MG63 (cell line): ENCODE measurements at places on chromosomes 4 and X. TPM values are rescaled to one million over a fixed set of nuclear protein-coding genes. Genes with fewer than 3 reads are reported as not detected.

SSX3 gene
- total RNA-seq = not detected in 2 replicates

UGT2A1 gene
- not detected in 2 replicates for total RNA-seq

SMIM43 gene
- total RNA-seq = 2.2 and 3.4 TPM in 2 replicates

IL1RAPL2 gene
- total RNA-seq = not detected in 2 replicates

CXCL11 gene
- total RNA-seq = 0.66 and 1.3 TPM in 2 replicates

EXOC1L gene
- not detected in 2 replicates for total RNA-seq

ZFP92 gene
- 0.02 and 0.07 TPM in 2 replicates for total RNA-seq

SEC24D gene
- 19.2 and 26.6 TPM in 2 replicates for total RNA-seq

SLC10A7 gene
- 3.7 and 10.2 TPM in 2 replicates for total RNA-seq

- DNase-seq = no peak
These were observed 7.9 kb downstream of the RHOH start for GRCh38 chr4:40204507-40205258.

DNA sequence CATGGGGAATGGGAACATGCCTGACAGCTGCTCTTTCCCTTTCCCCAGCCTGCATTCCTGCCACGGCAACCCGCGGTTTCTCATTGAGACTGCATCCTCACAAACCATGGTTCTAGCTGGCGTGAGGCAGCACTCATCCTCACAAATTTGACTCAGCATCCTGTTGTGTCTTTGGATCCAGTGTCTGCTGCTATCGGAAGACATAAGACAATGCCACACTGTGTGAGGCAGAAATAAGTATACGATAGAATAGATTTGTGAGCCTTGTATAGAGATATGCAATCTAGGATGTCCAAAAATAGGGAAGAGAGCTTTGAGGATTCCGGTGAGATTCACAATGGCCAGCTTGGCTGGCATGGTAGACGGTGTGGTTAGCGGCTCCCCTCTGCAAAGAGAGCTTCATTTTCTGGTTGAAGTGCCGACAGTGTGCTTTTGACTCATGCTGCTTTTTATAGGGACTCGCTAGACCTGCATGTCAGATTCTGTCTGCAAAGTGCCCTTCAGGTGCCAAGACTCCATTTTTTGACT is 161.3 kb upstream of the PSAPL1 start:
- no peak for DNase-seq

DNA sequence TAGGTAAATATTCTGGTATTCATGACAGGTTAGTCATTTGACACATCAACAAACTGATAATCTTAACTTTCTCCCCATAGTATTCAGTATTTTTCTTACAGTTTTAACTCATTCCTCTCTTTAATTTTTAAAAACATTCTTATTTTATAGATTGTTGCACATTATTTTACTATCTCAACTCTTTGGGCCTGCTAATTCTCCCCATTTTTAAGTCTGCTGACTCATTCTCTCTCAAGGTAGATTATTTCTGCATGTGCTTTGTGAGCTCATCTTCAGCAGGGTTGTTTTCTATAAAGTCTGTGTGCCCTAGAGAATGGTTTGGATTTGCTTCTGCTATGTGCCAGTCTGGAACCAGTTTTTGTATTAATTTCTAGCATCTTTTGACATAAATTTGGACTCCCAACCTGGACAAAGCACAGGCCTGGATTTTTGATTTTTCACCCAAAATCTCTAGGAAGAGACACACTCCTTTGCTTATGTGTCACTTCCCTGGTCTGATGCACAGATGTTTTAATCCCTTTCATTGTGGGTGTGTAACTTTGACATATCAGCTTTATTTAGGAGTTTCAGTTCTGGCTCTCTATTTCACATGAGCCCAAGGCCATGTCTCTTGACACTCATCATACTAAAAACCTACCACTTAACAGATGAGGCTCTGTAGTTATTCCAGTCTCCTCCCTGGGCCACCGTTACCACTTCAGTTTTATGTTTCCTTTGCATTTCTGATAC is 194.3 kb upstream of the PGRMC2 start:
- DNase-seq = no peak

DNA sequence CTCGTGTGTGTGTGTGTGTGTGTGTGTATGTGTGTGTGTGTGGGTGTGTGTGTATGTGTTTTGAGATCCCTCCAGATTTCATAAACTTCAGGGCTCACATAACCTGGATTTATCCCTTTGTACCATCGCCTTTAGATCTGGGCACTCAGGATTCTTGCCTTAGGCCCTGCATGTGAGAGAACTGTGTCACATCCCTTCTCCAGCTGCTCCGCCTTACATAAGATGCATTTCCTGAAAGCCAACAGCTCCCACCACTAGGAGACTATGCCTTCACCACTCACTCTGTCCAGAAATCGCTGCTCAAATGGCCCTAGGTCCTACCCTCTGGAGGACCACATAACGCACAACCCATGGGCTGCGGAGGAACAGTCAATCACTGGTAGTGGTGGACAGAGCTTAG is 348.8 kb downstream of the CCSER1 start:
- no peak for DNase-seq

GRCh38 chr4:1474126-1475090 is 68.2 kb upstream of the NKX1-1 start:
- DNase-seq = no peak

- no peak for DNase-seq
These were observed 77.9 kb downstream of the PSAPL1 start for GRCh38 chr4:7356667-7357310.

GRCh38 chr4:61407642-61408618 is 207.8 kb downstream of the ADGRL3 start:
- no peak for DNase-seq

GRCh38 chr4:99462875-99463464 is 27.8 kb upstream of the ADH7 start:
- DNase-seq = peak; percentile 13

- DNase-seq = no peak
These were observed 638.7 kb downstream of the PCDH18 start for GRCh38 chr4:136893573-136893972.

DNA sequence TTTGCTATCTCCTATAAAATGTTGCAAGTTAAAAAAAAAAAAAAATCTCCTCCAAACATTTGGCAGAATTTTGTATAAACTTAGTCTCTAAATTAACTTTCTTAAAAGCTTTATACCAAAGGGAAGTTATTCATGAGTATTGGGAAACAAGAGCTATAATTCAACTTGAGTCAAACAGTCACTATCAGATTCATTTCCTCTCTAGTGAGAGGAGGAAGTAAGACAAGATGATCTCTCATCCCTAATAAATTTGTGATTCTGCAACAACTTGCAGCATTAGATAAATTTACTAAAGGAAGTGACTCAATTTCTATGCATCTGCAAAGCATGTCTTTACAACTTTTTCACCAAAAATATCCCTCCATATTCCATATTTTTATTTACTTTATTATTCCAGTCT is 135.4 kb upstream of the GNPDA2 start:
- no peak for DNase-seq

DNA sequence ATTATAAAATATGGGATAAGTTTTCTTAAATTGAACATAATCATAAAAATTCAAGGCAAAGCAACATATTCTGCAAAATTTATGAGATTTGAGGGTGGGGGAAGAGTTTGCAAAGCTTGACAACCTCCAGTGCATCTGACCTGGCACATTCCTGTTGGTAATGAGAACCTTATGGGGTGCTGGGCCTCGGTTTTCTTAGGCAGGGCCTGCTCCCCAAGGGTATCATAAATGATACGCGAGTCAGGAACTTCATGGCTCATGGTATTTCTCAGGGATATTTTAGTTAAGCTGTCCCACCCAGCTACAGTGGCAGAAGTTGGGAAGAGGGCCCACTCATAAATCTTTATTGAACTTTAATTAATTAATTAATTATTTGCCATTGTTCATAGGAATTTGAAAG is 13.2 kb downstream of the AFF2 start:
- DNase-seq = no peak

DNA sequence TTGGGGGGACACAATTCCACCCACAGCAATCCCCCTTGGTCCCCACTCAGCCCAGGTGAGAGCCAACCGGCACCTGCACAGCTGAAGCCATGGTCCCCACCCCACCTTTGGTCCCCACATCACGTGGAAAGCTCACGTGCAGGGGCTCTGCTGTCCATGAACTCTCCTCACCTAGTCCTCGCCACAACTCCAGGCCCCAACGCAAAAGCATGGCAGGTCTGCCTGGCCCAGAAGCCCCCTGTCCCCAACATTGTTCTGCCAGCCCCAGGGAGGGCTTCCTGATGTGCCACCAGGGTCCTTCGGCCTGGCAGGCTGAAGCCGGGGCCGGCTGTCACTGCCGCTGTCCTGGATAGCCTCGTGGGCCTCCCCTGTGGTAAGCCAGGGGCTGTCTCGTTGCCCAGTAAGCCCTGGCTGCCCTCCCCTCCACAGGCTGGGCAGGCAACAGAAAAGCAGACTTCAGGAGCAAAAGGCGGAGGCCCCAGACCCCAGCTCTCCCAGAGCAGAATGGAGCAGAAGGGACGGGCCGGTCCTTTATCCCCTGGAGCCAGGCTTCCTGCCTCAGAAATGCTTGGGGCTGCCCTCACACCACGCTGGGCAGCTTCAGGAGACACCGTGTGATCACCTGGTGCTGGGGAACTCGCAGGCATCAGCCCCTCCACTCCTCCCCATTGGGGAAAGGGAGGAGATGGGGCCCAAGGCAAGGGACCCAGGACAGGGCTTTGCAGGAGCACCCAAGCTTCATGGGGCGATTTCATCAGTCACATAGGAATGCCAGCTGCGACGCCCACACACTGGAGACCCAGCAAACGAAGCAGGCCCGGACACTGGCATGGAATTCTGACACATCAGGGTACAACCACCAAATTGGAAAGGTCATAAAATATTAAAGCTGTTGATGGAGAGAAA is 103.7 kb downstream of the ADRA2C start:
- peak; percentile 26 for DNase-seq

GRCh38 chr4:188987011-188987410 is 847.8 kb downstream of the TRIML1 start:
- no peak for DNase-seq

DNA sequence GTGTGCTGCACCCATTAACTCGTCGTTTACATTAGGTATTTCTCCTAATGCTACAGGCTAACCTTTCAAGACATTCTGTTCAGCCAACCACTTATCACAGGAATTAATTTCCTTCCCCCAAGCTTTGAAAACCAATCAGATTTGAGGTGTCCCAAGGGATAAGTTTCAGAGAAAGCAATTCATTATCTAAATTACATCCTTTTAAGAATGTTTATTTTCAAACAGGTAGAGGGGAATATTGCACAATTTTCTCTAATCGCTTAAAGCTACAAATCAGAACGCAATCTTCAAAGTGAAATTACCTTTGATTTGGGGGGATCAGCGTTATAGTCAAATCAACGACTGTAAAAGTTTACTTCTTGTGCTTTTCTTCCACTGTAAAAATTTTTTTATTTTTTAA is 1.6 kb downstream of the CLOCK start:
- DNase-seq = no peak

GRCh38 chr4:2981256-2981819 is 18.0 kb downstream of the GRK4 start:
- DNase-seq = no peak

- no peak for DNase-seq
These were observed 17.4 kb upstream of the PACRGL start for GRCh38 chr4:20682853-20683252.

GRCh38 chr4:53676402-53676871 is 85.2 kb upstream of the LNX1 start:
- DNase-seq = no peak

- DNase-seq = no peak
These were observed 99.3 kb downstream of the AMMECR1 start for GRCh38 chrX:110218591-110218990.

DNA sequence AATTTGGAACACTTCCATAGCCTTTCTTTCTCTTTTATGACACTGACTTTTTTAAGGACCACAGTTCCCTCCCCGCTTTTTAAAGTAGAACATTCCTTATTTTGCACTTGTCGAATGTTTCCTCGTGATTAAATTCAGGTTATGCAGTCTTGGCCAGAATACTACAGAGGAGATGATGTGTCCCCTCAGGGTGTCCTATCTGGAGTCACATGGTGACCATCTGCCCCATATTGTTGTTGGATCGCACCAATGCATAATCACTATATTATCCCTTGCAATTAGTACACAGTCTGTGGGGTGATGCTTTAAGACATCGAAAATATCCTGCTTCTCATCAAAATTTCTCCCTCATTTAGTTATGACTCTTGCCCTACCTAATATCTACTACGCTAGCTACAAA is 27.4 kb downstream of the WDFY3 start:
- no peak for DNase-seq
